Choroid plexus epithelial cell (primary cell): ENCODE measurements at places on chromosomes 12 and 14.

- DNase-seq: peak; percentile 62
Observed at GRCh38 chr14:51534610-51535011, 117.1 kb upstream of the FRMD6 start.

DNA sequence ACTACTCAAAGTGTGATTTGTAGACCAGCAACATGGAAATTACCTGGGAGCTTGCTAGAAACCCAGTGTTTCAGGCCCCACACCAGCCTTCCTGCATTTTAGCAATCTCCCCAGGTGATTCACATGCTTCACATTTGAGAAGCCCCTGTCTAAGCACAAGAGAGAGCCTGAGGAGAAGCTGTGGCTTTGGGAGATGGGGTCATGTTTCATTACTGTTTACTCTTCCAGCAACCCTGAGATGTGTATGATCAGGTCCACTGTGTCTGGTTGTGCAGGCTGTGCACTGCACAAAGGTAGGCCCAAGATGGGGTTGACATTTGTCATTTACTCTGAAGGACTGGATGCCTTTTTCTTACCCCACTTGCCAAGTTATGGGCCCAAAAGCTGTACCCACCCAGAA, 190.1 kb downstream of the SLC41A2 start:
- DNase-seq: no peak

- no peak for DNase-seq
Observed at GRCh38 chr12:89299931-89300330, 52.4 kb downstream of the DUSP6 start.

DNA sequence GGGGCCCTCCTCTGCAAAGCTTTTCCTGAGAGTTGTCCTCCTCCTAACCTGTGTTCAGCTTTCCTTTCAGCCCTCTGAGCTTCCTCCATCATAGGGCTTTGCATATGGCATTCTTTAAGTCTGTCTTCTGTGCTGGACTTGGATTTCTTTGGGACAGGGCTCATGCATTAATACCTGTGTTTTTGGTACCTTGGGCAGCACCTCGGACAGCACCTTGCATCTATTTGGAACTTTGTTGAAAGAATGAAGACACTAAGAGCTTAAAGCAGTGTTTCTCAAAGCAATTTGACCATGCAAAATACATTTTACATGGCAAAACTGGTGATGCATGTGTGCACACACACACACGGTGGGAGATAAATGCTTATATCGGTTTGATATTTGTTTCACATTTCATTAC, 115.0 kb upstream of the SRRM4 start:
- DNase-seq: no peak

GRCh38 chr12:92294676-92295440, 149.2 kb upstream of the BTG1 start:
- no peak for DNase-seq

- DNase-seq: peak; percentile 64
Observed at GRCh38 chr12:112904571-112904970, 2.2 kb upstream of the OAS1 start.

DNA sequence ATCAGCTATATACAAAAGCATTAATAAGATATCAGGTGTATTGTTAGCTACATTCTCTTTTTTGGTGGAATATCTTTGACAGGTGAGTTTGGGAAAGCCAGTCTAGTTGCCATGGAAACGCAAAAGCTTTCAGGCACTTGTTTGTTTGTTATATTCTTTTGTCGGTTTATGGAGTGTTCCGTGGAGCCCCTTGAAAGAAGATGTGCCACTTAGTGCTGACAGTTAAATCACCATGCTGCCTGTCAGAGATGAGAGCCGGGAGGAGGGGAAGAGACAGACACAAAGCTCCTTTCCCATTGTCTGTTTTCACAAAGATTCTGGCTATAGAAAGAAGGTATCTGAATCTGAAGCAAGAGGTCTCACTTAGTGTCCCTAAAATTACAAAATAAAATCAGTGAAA, 170.8 kb downstream of the SNAPC1 start:
- no peak for DNase-seq

GRCh38 chr14:81170829-81171195, 49.9 kb downstream of the GTF2A1 start:
- no peak for DNase-seq

GRCh38 chr12:97097734-97098133, 190.7 kb downstream of the NEDD1 start:
- DNase-seq: no peak

- peak; percentile 9 for DNase-seq
Observed at GRCh38 chr14:21894003-21894897, 220.6 kb upstream of the OR4E1 start.

DNA sequence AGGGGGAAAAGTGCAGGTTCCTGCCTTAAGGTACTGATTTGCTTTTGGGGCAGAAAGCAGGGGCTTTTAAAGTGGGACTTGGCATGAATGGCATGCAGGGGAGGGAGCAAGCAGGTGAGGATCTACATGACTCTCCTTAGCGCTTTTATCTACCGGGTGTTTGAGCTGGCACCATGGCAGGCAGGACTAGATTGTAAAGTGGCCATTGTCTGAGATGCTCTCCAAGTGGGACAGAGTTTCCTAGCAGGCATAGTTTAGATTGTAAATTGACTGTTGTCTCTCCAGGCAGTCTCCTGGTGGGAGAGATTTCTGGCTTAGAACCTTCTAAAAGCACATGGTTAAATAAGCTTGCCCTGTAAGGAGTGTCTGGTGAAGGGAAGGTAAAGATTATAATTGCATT, 5.3 kb upstream of the DICER1 start:
- DNase-seq: no peak

DNA sequence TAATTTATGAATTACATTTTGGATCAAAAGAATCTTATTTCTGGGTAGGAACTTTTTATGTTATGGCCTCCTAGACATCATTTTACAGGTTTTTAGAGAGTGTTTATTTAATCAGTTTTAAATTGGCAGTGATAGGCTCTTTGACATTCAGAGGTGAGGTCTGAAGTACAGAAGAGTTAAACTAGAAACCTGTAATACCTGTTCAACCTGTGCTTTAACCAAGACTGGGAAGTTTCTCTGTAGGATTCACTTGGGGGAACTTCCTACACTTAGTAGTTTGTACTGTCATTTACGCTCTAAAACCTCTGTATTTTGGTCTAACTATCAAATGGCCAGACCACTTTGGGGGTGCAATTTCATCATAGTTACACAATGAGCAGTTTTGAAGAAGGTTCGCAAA, 35.9 kb downstream of the PLEKHA5 start:
- no peak for DNase-seq

- no peak for DNase-seq
Observed at GRCh38 chr12:49975318-49975761, 2.6 kb downstream of the AQP6 start.

DNA sequence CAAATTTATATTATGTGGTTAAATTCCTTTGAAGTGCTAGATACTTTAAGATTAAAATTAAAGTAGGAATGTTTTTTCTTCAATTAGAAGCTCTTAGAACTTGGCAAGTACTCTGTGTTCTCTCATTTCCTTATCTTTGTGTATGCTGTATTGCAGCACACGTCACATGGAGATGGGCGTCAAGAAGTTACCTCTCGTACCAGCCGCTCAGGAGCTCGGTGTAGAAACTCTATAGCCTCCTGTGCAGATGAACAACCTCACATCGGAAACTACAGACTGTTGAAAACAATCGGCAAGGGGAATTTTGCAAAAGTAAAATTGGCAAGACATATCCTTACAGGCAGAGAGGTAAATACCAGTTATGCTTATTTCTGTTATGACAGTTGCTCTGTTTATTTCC, 19.7 kb downstream of the MARK3 start:
- DNase-seq: peak; percentile 97

- DNase-seq: peak; percentile 71
Observed at GRCh38 chr12:110533607-110534006, 31.5 kb downstream of the RAD9B start.

DNA sequence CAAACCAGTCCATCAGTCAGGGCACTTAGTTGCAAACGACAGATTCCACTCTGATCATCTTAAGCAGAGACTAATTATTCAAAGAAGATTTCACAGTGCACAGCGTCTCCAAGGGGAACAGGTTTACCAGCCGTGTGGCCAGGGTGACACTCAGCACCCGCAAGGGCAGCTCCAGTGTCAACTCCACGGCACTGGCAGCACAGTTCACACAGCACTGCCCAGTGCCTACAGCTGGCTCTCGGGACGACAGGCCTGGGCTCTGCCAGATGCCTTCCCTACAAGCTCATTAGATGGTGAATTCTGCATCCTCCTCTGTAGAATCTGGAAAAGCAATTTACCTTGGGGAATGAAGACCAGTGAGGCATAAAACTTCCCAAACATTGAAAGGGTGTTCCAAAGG, 4.9 kb downstream of the OR10P1 start:
- DNase-seq: no peak

- peak; percentile 99 for DNase-seq
Observed at GRCh38 chr14:61562321-61563161, 132.8 kb upstream of the HIF1A start.

DNA sequence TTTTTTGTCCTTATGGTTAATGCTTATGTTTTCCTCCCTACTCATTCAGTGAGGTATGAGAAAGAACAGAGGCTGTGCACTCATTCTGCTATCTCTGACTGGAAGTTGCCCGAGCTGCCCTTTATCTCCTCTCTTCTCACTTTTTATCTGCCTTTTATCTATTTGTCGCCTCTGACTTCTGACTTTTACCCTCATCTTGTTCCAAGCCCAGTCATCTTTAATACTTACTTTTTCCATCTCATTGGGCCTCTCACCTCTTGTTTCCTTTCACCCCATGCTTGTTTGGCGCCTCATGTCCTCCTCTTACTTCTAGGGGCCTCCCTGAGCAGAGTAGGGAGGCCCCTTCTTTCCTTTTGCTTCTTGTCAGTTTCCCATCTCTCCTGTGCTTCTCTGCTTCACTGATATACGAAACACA, 50.7 kb downstream of the DIP2B start:
- DNase-seq: no peak

DNA sequence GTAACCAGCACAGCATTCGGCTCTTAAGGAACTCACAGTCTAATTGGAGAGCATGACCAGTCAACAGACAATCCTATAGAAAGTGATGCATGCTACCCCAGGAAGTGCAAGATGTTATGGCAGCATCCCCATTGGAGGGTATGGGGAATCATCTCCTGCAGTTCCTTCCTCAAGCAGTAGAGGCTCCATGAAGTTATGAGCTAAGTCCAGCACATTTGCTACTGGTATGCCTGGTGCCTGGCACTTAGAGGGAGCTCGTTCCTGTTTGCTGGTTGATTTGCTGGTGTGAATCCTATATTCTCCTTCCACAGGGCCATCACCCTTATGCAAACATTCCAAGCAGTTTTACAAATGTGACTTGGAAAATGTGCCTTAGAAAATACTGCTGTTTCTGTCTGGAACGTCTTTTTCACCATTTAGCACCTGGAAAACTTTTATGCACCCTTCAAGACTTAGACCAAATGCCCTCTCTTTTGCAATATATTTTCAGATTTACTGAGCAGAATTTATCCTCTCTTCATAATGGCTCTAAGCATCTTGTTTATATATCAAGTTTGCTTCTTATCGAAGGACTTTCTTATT, 136.1 kb upstream of the WSCD2 start:
- peak; percentile 71 for DNase-seq

DNA sequence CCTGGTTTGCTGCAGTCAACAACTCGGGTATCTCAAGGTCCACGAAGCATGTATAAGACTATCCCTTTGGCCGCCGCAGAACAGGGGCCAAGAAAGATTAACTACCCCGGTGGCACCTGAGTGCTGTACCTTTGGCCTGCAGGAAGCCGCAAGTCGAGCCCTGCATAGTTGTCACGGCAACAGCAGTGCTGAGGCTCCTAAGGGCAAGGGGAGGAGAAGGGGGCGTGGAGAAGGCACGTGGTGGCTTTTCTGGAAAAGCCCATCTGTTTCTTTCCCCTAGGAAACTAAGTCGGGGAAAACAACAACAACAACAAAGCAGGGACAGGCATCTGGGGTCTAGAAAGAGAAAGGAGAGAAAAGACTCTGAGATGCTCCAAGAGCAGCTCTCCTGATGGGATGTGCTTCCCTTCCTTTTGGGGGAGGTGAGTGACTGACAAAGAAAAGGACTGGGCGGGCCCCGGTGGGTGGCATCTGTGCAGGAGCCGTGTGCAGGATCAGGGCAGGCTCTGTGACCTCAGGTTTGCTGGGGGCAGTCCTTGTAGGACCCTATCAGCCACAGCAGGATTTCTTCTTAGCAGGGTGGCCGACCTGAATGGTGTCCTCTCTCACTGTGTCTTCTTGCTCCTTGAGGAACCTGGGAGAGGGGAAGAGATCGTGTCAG, 123.9 kb downstream of the PRMT8 start:
- no peak for DNase-seq

- DNase-seq: no peak
Observed at GRCh38 chr14:104283197-104284106, 145.1 kb downstream of the KIF26A start.

DNA sequence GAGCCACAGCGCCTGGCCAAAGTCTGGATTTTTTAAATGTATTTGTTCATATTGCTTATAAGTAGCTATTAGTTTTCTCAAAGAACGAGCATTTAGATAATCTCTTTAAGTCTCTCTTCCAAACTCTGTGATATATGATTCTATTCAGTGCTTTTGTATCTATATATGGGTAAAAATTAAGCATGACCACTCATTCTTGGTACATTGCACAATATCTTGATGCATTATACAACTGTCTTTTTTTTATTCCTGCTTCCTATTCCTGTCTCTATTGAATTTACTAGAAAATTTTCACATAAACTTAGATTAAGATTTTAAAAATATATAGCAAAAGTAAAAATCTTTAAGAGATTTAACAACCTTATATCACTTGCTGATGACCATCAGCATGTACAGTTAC, 29.1 kb downstream of the SOCS2 start:
- no peak for DNase-seq

DNA sequence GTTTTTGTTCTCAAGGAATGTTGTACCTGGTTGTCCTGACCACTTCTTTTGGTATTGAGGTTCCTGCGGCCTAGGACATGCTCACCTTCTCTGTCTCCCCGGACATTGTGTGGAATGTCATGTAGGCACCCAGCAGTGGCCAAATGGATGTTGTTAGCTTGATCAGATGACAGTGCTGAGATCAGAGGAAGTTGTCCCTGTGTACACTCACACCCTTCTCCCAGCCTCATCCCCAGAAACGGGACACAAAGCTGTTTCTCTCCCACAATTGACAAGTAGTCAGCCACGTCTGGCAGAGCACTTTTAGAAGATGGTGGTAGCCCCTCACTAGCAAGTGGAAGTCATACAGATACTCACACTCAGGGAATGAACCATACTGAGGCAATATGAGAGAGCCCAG, 3.0 kb downstream of the PLEKHH1 start:
- no peak for DNase-seq

- DNase-seq: no peak
Observed at GRCh38 chr12:20366776-20367409, 1.4 kb upstream of the PDE3A start.

- peak; percentile 41 for DNase-seq
Observed at GRCh38 chr12:56955631-56956256, 1.7 kb downstream of the RDH16 start.

DNA sequence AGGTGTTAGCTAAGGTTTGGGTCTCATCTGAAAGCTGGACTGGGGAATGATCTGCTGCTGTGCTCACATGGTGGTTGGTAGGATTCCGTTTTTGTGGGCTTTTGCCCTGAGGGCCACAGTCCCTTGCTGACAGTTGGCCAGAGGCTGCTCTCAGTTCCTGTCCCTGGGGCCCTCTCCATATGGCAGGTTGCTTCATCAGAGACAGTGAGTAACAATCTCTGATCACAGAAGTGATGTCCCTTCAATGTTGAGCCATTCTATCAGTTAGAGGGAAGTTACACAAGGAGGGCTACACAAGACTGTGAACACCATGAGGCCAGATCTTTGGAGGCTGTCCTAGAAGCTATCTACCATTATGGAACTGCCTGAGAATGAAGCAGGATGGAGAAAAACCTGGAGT, 137.2 kb downstream of the AACS start:
- DNase-seq: no peak
